ENCODE measurements at places on chromosomes 13 and 19.

DNA sequence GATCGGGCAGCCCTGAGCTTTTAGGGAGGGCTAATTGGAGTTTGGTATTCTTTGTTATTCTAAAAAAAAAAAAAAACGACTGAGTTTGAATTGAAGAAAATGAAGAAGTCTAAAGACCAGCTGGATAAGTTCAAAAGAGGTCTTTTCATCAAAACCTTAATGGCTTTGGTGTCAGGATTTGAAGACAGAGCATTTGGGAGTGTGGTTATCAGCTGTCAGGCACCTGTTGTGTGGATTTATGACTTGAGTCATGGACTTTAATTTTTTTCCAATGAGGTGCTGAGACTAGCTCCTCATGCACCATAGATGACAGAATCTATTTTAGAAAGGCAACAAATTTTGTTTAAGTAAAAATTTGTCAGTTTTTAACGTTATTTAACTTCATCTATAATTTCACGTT is 72.5 kb downstream of the FREM2 start:
- no peak for DNase-seq

DNA sequence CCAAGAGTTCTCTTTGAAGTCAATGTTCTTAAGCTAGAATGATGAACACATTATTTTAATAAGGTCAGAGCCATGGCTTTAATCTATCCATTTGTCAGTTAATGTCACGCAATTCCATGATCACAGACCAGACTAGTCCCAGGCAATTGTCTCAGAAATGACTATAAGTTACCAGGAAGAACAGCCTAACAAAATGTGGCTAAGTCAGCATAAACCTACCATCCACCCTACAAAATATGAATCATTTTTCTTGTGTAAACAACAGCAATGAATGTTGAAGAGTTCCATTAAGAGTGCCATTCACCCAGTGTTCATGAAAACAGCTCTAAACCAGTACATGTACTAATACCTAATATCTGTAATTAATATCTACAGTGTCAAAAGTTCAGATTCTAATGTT is 127.5 kb downstream of the KCTD12 start:
- DNase-seq: no peak

GRCh38 chr19:5228932-5229777 is 111.5 kb downstream of the PTPRS start:
- DNase-seq: no peak

- DNase-seq: no peak
Measured at GRCh38 chr13:41568972-41569351, 111.6 kb downstream of the RGCC start.

DNA sequence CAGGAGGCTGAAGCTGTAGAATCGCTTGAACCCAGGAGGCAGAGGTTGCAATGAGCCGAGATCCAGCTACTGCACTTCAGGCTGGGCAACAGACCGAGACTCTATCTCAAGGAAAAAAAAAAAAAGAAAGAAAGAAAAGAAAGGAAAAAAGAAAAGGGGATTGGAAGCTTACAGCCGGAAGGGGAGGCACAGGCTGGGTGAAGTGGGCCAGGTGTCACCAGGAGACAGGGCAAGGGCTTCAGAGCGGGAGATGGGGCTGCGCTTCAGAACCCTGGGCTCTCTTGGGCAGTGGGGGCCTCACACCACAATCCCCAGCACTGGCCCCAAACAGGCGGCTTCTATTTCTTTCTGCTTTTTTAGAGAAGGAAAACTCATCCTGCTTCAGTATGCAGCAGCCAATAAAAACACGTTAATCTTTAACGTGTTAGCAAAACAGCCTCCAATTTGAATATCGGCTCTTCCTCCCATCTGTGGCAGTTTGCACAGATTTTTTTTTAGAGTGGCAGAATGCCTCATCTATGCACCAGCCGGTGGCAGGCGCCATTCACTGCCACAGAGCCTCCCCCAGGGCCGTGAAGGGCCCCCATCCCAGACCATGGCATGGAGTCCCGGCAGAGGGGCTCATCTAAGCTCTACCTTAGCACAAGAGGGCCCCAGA is 46.6 kb upstream of the C19orf12 start:
- no peak for DNase-seq

- DNase-seq: no peak
Measured at GRCh38 chr13:28318496-28318895, 176.4 kb downstream of the FLT1 start.

GRCh38 chr19:7529610-7530490 is 5.7 kb upstream of the PNPLA6 start:
- no peak for DNase-seq

GRCh38 chr13:106772006-106772601 is 204.2 kb upstream of the ARGLU1 start:
- no peak for DNase-seq
